ENCODE measurements at places on chromosomes 5 and 9.

DNA sequence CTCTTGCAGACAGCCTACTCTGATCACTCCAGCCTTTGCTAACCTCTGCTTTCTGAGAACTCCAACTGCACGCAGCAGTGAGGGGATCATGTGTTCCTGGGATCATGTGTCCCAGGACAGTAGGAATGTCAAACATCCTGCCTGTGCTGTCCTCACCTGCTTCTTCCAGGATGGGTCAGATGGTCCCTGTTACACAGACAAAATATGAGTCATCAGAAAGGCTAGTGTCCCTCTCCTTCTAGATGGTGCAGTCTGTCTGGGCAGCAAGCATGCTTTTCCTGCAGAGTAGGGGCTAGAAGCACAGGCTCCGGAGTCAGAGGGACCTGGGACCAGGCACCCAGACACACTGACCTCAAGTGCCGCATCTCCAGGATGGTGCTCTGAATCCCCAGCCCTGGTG lies 20.1 kb upstream of the SLC25A48 start:
- DNase-seq = no peak

- DNase-seq = no peak
Observed at GRCh38 chr5:58454025-58454424, 5.9 kb downstream of the PLK2 start.

- no peak for DNase-seq
Observed at GRCh38 chr5:168529374-168530234, 499 bp downstream of the FBLL1 start.

DNA sequence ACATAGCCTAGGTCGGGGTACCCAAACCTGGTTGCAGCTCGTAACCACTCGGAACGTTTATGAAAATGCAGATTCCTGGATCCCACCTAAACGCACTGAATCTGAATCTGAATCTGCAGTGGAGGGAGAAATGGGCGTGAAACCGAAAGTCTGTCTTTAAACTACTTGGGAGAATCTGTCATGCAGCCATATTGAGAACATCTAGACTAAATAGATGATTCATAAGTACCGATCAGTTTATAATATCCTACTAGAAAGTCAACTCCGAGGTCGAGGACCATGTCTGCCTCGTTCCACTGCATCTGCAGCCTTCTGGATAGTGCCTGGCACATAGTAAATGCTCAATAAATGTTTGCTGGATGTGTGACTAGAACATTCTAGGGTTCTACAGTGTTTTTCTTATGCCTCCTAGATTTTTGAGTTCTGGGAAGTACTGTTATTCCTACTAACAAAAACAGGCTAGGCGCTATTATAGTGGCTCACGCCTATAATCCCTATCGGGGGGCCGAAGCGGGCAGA lies 632 bp downstream of the COQ4 start:
- DNase-seq = no peak

- no peak for DNase-seq
Observed at GRCh38 chr5:636951-637350, 24.8 kb downstream of the CEP72 start.

DNA sequence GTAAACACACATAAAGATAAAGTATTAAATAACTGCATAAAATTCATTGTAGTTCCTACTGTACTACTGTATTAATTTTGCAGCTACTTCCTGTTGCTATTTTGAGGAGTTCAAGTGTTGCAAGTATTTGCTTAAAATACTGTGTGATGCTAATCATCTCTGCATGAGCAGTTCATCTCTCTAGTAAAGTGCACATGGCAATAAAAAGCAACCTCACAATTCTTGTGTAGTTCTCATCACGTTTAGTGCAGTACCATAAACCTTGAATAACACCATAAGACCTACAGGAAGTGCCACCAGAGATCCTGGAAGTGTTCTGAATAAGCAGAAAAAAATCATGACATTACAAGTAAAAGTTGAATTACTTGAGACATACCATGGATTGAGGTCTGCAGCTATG lies 34.6 kb downstream of the CPLANE1 start:
- DNase-seq = no peak

DNA sequence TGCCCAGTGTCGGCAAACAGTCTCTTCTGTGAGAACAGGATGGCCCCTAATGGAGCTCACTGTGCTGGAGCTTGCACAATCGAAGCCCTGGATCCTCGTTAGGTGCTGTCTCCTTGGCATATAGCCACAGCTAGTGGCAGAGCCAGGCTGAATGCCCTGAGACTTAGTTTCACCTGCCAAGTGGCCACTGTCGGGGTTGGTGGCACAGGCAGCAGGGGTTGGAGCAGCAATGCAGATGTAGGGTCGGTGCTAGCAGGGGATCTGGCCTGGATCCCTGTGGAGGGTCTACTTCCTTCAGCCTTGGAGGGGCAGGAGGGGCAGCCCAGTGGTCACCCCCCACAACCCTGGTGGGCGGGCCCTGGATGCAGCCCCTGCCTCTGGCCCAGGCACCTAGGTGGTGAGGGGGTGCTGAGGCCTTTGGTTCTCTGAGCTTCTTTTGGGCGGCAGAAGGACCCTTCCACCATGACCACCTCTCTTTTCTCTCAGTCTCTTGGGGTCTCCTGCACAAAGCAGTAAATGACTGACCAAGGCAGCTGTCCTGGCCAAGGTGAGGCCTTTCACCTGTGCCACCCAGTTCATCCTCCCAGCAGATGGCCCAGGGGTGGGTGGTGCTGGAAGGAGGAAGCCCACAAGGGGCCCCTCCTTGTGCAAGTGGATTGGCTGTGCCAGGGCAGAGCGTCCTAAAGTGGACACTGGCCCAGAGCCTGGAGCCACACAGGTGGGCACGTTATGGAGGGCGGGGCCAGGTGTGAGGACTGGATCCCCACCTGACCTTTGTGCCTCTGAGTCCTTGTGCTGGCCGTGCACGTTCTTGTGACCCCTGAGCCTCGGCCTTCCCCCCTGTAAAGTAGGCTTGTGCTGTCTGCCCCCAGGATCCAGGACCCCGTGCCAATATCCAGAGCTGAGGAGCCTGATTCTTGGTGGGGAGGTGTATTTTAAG lies 44.8 kb downstream of the PHF2 start:
- no peak for DNase-seq

- DNase-seq = no peak
Observed at GRCh38 chr9:15421532-15421931, 1.1 kb upstream of the SNAPC3 start.

DNA sequence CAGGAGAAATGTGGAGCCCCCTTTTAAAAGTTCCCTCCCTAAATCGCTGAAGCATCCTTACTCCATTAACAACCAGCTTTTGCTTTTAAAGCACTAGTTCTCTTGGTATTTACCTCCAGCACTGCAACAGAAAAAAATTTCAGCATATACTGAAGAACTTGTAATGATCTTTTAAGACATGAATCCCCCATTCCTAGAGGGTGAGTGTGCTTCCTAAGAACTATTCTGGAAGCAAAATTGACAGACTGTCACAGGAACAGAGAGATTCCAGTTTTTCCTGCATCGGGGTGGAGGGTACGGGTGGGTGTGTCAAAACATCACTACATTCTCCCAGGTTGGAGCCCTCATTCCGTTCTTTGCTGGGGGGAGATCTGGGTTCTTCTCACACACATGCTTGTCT lies 151.9 kb downstream of the EBF1 start:
- no peak for DNase-seq

DNA sequence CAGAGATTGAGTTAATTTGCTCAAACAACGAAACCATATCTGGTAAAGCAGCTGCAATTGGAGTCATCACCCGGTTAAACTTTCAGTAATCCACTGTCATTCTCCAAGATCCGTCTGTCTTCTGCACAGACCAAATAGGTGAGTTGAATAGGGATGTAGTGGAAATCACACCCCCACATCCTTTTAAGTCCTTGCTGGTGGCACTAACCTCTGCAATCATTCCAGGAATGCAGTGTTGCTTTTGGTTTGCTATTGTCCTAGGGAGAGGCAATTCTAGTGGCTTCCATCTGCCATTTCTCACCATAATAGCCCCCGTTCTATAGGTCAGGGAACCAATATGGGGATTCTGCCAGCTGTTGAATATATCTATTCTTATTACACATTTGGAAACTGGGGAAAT lies 14.6 kb upstream of the BTF3 start:
- DNase-seq = no peak

DNA sequence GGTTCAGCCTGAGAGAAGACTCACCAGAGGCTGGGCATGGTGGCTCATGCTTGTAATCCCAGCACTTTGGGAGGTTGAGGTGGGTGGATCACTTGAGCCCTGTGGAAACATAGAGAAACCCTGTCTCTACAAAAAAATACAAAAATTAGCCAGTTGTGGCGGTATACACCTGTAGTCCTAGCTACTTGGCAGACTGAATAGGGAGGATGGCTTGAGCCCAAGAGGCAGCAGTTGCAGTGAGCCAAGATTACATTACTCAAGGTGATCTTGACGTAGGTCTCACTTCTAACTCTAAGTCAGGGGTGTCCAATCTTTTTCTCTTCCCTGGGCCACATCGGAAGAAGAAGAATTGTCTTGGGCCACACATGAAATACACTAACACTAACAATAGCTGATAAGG lies 16.2 kb upstream of the ATP6V1G1 start:
- DNase-seq = no peak

DNA sequence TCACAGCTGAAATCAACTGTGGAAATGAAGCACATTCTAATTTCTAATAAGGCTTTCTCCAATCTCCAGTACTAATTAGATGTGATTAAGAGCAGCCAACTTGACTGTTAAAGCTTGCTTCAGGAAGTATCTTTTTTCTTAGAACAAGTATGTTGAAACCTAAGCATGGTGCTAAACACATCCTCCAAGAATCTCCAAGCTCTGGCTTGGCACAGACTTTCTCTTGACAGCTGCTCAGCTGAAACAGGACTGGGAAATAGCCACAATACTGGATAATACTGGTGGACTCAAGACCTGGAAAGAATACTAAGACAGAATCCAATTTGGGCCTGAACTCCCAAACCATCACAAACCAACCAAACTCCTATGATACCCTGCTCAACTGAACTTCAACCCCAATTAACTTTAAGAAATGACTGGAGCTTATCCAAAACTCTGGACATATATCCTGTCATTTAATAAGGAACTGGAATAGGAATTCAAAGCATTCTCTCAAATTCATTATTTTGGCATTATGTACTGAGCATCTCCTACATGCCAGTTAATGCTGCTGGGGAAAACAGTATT lies 16.2 kb downstream of the PRKAA1 start:
- no peak for DNase-seq

GRCh38 chr5:91532281-91532680 lies 149.2 kb upstream of the ARRDC3 start:
- DNase-seq = no peak

DNA sequence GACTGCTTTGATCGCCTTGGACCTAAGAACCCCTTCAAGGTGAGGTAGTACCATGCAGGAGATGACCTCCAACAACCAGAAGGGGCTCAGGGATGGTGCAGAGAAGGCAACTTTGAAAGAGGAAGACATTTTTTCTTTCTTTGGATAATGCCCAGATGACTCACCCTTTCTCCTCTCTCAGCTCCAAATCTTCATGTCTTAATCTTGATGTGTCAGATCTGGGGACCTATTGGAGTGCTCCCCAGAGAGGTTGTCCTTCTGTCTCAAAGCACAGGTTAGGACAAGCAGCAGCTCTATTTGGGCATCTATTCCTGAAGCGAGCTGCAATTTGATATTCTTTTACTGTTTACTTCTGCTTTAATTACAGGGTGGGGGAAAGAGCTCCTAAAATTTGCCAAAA lies 229.9 kb upstream of the MAP3K1 start:
- DNase-seq = no peak

DNA sequence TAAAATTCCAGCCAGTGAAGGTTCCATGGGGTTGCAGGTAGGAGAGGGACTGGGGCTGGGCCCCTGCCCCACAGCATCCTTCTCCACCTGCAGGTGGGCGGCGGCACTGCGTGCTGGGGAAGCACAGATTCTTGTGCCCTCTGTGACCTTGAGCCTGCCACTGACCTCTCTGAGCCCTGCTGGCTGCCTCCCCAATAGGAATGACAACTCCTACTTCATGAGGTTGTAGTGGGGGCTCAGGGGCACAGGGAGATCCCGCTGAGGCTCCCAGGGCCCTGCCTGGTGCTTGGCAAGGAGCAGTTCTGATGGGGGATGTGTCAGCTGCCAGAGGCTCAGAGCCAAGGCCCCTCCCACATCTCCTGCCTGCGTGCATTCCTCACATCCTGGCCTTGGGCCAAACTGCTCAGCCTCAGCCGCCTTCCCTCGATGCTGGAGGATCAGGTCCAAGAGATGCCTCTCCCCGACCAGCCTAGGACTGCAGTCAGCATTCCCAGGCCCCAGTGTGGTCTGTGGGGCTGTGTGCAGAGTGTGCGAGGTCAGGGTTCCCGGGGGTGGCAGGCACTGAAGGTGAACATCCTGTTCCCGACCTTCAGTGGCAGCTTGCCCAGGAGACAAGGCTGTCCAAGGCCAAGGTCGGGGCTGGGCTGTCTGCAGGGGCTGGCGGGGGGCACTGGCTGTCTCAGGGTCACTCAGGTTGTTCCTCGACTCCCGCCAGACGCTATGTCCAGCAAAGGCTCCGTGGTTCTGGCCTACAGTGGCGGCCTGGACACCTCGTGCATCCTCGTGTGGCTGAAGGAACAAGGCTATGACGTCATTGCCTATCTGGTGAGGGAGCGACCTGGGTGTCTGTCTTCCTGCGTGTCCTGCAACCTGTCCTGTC lies 7.0 kb downstream of the ASS1 start:
- peak; percentile 66 for DNase-seq

GRCh38 chr5:122463221-122463620 lies 151.2 kb downstream of the SNCAIP start:
- no peak for DNase-seq

DNA sequence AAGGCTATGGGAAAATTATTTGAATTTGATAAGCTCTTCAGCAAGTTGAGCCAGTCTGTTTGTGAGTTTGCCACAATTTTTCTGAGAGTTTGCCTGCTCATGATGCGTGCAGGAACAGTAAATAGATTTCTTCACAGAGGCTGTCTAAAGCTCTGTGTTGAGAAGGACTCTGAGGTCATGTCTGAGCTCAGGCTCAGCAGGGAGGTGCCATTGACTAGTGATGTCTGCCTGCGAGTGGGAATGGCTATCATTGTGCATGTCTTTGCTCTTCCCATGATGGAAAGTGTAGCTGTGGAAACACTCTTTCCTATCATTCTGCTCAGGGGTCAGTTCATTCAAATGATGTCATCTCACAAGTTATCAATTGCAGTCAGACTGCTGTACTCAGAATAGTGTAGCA lies 142.8 kb downstream of the RASEF start:
- DNase-seq = no peak

- DNase-seq = no peak
Observed at GRCh38 chr9:107480386-107480789, 9.2 kb downstream of the KLF4 start.

GRCh38 chr9:121225240-121225639 lies 23.6 kb upstream of the RAB14 start:
- no peak for DNase-seq
